ENCODE measurements at places on chromosomes 11 and 22.

- no peak for DNase-seq
Measured at GRCh38 chr11:44072757-44073658, 6.9 kb downstream of the ACCS start.

DNA sequence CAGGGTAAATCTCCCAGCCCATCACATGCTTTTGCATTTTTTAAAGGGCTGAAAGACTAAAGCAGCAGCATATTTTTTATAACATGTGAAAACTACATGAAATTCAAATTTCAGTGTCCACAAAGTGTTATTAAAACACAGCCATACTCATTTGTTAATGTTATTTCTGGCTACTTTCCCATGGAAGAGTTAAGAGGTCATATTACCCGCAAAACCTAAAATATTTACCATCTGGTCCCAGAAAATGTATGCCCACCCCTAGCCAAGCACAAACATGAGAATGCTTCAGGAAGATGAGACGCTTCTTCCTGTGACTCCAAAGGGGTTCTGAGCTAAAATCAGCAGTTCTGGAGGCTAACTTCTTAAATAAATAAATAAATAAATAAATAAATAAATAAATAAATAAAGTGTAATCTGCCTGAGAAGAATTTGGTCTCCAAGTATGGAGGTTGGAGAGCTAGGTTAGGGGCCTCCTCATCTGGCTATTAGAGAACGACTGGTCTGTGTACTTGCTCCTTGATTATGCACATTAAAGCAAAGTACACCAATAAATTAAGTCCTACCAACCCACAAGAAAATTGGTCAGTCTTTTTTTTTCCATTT, 9.7 kb downstream of the IMMP1L start:
- no peak for DNase-seq

- no peak for DNase-seq
Measured at GRCh38 chr11:44760917-44761550, 34.3 kb downstream of the TSPAN18 start.

DNA sequence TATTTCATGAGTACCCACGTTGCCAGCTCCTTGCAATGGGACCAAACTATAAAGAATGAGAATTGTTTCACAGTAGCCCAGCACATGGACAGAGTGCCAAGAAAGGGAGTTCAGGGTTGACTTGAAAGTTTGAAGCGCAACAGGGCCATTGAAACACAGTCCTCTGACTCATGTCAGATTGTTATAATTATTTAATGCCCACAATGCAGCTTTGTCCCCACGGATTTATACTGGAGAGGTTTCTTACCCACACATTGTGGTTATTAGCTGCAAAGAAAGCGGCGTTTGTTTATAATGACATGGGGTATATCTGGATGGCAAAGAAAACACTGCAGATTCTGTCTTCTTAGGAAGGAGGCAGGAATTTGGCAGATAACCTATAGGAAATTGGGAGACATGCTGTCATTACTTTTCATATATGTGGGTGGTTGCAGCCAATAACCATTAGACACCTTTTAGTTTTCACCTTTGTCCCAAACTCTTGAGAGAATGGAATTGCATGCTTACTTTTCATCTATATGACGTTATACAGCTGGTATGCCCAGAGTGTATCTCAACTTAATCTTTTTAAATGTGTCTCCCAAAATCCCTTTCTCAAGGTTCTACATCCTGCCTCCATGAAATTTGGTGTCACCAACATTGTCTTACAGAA, 143.6 kb downstream of the TEAD1 start:
- DNase-seq: no peak

- DNase-seq: no peak
Measured at GRCh38 chr22:43310311-43310710, 32.9 kb downstream of the SCUBE1 start.

DNA sequence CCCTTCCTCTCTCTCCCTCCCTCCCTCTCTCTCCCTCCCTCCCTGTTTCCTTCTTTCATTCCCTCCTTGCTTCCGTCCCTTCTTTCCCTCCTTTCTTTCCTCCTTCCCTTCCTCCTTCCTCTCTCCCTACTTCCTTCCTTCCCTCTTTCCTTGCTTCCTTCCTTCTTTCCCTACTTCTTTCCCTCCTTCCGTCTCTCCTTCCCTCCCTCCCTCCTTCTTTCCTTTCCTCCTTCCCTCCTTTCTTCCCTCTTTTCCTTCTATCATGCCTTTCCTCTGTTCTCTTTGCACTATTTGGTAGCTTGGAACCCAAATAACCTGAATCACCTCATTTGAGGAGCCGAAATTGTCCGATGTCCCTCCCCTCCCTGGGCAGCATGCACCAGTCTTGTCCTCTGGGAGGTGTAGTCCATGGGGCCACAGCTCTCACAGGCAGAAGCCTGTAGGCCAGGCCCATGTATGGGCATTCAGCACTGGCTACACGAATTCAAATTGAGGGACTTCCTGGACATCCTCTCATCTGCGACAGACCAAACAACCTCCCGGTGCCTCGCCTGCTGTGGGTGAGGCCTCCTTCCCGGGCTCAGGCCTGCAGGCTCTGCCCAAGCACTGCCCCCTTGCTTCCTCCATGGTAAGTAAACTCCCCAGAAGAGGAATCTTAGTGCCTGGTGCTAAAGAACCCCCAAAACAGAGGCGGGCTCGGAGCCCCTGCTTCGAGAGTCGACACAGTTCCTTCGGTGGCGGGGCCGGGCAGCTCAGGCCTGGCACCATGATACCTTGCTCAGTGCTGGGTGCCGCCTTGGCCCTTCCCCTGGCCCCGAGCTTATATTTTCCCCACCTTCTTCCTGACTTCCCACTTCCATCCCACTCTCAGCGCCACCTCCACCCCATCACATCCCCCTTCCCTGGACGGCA, 454.1 kb upstream of the CADM1 start:
- DNase-seq: no peak

DNA sequence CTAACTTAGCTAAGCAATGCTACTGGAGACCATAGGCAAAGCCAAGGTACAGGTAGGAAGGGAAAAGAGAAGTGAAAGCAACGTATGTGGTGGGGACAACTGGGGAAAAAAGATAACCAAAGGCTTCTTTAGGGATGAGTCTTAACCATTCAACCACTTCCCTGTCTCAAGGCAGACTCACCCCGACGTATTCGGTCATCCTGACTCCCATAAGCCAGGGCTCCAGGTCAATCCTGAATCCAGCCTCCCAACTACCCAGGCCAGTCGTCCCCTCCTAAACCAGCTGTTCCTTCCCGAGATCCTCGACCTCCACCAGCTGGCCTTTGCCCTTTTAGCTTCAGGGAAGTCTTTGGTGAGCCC, 330 bp downstream of the ACP2 start:
- no peak for DNase-seq

DNA sequence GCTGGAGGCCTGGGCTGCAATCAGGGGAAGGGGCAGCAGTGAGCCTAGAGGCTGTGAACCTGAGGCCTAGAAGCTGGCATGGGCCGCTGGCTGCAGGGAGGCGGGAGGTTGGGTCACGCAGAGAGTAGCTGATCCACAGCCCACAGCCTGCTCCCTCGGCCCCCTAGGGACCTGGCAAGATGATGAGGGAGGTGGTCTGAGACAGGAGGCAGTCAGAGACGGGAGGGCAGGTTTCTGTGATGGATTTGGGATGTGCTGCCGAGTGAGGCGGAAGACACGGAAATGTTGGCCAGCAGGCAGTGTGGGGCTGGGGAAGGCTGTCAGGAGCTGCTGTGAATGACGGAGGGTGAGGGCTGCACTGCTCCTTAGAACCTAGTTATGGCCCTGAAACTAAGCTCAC, 22.7 kb downstream of the LRFN4 start:
- DNase-seq: no peak

- DNase-seq: no peak
Measured at GRCh38 chr11:118265954-118266353, 1.9 kb upstream of the MPZL2 start.

GRCh38 chr11:129785383-129786111, 30.1 kb upstream of the TMEM45B start:
- no peak for DNase-seq

DNA sequence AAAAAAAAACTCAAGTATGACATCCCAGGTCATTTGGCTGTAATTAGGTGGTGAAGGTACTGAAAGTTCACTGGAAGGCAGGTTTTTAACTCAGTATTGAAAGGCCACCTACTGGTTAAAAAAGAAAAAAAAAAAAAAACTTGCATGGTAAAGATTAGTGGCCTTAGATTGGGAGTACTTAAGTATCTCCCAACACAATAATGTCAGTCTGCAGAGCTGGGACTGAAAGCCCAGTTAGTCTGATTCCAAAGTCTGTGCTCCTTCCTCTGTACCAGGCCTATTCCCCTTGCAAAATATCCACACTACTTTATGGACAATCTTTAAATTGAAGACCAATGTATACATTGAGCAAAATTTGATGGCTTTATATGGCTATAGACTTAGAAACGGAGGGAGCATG, 85.5 kb downstream of the NOX4 start:
- DNase-seq: no peak

DNA sequence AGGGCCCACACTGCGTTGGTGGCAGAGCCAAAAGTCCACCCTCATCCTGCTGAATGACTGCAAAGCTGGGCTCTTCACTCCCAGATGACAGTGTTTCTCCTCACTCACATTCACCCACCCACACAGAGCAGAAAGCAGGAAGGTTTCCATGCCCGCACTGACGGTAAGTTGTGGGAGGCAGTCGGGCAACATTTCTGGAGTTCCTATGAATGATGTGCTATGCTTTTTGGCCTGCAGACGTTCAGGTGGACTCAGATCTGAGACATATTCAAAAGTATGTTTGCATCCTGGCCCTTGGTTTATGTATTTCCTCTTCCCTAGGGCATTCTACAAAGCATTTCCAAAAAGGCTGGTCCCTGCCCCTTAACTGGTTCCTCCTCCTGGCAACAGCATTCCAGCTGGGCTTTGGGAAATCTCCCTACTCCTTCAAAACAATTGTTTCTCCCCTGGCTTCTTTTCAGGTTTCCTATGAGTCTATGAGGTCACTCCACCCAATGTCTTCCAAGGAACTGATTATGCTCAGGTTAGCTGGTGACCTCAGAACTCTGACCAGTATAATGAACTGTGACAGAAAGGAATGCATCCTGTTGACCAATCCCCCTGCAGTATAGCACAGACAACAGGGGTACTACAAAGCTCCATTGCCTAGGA, 36.4 kb downstream of the PACSIN2 start:
- DNase-seq: no peak

GRCh38 chr11:45556851-45557707, 108.3 kb downstream of the CHST1 start:
- no peak for DNase-seq

DNA sequence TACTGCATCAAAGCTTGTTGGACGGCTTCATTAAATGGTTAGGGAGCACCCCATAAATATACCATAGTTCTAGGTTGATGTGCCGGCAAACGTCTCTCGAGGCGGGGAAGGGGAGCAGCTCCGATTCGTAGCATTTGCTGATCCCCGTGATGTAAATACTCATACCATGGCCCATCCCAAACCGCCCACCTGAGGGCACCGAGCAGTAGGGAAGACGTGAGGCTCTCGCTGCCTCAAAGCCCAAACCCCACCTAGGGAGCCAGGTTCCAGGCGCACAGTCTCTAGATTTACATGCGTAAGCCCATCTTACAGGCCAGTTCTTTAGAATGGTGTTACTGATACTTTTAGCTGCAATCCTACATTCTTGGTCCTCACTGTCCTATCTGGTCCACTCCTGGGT, 124.0 kb downstream of the FEZ1 start:
- DNase-seq: no peak
